ENCODE measurements at places on chromosomes 6 and 20.

- peak; percentile 93 for DNase-seq
Measured at GRCh38 chr6:146543211-146543939, at the start of gene RAB32. RAB32 (plus strand) TSS chr6:146543833; CDS start chr6:146543872, 39 bp downstream.

DNA sequence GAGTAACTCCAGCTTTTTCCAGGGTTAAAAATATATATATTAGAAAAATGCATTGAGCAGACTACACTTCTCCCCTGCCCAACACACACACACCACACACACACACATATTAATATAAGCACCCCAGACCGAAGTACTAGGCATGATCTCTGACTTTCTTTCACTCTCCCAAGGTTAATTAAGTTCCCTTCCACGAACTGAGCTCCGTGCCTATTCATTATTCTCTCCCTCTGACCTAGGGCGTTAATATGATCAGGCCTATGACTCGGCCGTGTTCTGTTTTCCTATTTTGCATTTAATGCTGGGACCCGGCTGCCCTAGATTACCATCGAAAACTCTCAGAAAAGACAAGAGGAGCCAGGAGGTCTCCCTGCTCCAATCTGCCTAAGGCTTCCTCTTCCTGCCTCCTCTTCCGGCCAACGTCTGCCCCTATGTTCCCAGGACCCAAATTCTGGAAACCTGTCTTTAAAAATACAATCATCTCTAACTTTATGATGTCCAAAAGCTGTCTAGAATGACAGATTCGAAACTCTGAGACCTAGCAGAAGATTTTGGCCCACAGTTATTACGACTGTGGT, 6.1 kb upstream of the POU3F2 start:
- no peak for DNase-seq

GRCh38 chr20:19981031-19981451, 36.1 kb upstream of the NAA20 start:
- DNase-seq, result peak; percentile 33

DNA sequence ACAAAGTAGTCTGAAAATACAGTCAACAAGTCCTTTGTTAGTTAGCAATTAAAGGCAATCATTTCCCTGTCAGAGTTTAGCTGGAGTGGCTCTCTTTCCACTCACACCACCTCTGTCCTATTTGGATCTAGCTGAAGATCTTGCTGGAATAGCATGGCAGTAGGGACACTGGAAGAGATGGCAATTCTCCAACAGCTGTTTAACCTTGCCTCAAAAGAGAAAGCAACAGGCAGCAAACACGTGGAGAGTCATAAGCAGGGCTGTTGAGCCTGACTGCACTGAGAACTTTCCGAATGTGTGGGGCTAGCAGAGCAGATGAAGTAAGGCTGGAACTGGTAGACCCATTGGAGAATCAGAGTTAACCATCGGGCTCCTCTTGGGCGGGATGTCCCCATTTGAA, 38.0 kb upstream of the PRSS35 start:
- DNase-seq, result no peak
